ENCODE measurements at places on chromosomes 2 and 18. TPM values are rescaled to one million over a fixed set of nuclear protein-coding genes. Genes with fewer than 3 reads are reported as not detected.

Gene CHRND
- 1.4 TPM for total RNA-seq

Gene APCDD1
- total RNA-seq: 126 TPM

Gene CCDC148
- 1.5 TPM for total RNA-seq

Gene B3GNT7
- 7.4 TPM for total RNA-seq

Gene YIPF4
- 18.1 TPM for total RNA-seq

Gene TUBB8B
- 1.0 TPM for total RNA-seq

Gene SAG
- not detected for total RNA-seq

Gene TFCP2L1
- total RNA-seq: 25.7 TPM

Gene DNAJC5G
- total RNA-seq: not detected

Gene DLGAP1
- total RNA-seq: 66.7 TPM

Gene ENOSF1
- 84.8 TPM for total RNA-seq

Gene IL1B
- total RNA-seq: not detected

Gene SCG2
- total RNA-seq: 5.4 TPM

Gene ZNF638
- total RNA-seq: 164 TPM

Gene DSG1
- total RNA-seq: 5.5 TPM

Gene SERPINB5
- 17.3 TPM for total RNA-seq

Gene SLC20A1
- 34.1 TPM for total RNA-seq

Gene TMEM37
- total RNA-seq: 6.8 TPM

Gene C2orf66
- 0.32 TPM for total RNA-seq

Gene MDH1B
- total RNA-seq: 6.2 TPM

Gene DNAH7
- 3.4 TPM for total RNA-seq

Gene UGT1A5
- total RNA-seq: 0.41 TPM

Gene C1D
- total RNA-seq: 51.6 TPM

Gene RESP18
- not detected for total RNA-seq

Gene IL1F10
- total RNA-seq: not detected

Gene ZNF532
- 299 TPM for total RNA-seq

Gene CCDC88A
- 43.7 TPM for total RNA-seq

Gene DIPK1C
- total RNA-seq: 10.8 TPM

Gene GPR35
- total RNA-seq: 3.3 TPM

Gene ABCG5
- not detected for total RNA-seq

Gene POTEJ
- total RNA-seq: 8.5 TPM

Gene GALR1
- total RNA-seq: 0.14 TPM

Gene GRHL1
- 31.8 TPM for total RNA-seq

Gene CEP192
- total RNA-seq: 17.2 TPM

Gene SERPINB2
- total RNA-seq: 0.18 TPM

Gene IL1RL1
- total RNA-seq: 1.3 TPM

Gene PFN4
- not detected for total RNA-seq

All from prostate gland (tissue), 2 donors.